ENCODE measurements at places on chromosomes 13 and 19.

DNA sequence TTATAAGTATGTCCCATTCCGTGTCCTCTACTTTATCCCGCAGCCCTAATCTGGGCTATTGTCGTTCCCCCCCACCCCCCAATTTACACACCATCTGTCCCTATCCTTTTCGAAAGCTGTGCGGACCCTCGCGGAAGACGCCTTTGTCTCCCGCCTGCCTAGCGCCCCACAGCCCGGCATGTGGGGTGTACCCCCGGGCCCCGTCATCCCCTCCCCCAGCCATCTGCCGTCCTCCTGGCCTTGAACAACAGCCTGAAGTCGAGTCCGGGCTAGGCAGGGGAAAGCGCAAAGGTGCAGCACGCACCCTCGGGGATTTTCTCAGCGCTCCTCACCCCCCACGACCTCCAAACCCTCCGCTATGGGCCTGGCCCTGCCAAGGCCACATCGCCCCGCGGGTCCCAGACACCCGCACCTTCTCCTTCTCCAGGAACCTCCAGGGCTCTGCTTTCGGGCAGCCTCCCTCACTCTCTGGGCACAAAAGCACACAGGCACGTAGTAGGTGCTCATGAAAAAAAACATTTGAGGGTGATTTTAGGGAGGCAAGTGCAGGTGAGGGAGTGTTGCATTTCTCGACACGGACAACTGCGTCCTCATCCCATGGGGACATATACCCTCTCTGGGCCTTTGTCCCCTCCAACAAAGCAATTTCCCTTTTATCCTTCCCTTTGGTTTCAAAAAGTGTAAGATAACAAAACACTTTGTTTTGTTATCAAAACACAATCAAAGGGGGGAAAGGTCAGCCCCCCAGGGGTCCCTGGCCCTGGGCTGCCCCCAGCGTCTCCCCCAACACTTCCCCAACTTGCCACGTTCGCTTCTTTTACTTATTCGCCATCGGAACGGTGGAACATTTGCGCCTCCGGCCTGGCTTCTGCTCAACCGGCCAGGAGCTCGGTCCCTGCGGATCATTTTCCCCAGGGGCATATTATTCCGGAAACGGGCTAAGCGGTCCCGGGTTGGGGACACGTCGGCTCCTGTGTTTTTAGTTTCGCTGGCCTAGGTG, 16.4 kb downstream of the CCDC124 start:
- no peak for DNase-seq

GRCh38 chr19:49506575-49507105, 5.8 kb upstream of the FCGRT start:
- DNase-seq = peak; percentile 83

- no peak for DNase-seq
Measured at GRCh38 chr13:110575322-110576069, 14.0 kb upstream of the RAB20 start.

- no peak for DNase-seq
Measured at GRCh38 chr13:110200276-110200870, 106.6 kb downstream of the COL4A1 start.

GRCh38 chr19:7993560-7993959, 11.9 kb downstream of the ELAVL1 start:
- DNase-seq = no peak

DNA sequence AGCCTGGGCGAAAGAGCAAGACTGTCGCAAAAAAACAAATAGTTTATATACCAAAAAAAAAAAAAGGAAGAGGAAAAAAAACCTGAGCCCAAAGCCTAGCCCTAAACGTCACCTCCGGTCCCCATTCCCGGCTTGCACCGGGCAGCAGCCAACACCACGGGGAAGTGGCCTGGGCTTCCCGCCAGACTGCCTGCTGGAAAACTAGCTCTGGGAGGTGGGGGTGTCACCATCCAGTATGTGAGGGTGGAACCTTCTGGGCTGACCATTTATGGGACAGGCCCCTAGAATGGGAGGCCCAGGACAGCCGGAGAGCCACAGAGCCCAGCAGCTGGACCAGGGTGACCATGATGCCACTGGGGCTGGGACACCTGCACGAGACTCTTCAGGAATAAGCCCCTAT, 37.3 kb downstream of the IL12RB1 start:
- DNase-seq = no peak

DNA sequence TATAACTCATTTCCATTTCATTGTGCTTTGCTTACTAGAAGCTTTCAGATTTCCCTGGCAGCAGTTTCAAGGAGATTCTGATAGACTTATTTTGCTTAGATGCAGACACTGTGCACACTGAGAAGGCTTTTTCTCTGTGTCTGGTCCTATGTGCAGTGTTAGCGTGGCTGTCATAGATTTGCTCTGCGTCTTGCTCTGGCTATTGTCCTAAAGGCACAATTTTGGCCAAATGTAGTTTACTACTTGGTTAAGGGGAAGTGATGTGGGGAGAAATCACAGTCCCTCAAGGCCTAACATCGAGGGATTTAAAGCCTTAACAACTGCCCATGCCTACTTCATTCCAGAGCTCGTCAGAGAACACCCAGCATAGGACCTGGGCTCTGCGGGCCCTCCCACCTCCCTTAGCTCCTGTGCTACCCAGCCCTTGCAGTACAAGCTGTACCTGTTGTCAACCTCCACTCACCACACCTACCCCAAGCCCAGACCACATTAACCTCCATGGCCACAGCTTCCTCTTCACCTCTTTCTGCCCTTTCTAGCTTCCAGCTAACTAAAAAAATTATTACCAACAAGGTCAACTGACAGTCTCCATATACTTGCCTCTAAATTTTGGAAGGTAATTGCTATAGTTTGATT, 38.9 kb upstream of the KATNAL1 start:
- no peak for DNase-seq

DNA sequence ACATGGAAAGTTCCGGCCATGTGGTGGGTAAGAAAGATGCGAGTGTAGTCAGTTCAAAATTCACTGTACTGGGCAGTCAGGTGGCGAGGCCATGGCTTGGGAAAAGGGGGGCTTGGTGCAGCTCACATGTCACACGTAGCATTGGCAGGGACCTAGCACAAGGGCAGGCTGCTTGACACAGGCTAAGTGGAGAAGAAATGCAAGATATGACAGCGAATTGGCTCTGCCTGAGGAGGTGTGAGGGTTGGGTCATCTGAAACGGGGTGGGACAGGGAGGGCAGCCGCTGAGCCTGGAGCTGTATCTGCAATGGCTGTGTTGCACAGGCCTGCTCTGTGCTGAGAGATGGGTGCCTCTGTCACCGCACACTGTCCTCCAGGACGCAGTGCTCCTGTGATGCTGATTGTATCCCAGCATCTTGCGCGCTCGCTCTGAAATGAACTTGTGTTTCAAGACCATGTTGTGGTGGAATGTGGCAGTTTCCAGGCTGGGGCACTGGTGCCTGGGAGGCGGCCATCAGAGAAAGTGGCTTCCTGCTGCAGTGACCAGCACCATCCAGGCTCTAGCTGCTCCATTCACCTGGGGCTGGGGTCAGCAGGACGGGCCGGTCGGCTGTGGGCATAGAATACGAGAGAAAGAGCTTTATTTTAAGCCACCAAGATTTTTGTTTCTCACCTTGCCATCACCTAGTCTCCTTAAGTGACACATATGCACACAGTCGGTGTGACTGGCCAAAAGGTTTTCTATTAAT, 70.3 kb downstream of the TEX29 start:
- DNase-seq = no peak
